ENCODE measurements at places on chromosomes 6 and 20.
A peak's percentile ranks its signal among the peaks of the same experiment; 100 is the strongest.

DNA sequence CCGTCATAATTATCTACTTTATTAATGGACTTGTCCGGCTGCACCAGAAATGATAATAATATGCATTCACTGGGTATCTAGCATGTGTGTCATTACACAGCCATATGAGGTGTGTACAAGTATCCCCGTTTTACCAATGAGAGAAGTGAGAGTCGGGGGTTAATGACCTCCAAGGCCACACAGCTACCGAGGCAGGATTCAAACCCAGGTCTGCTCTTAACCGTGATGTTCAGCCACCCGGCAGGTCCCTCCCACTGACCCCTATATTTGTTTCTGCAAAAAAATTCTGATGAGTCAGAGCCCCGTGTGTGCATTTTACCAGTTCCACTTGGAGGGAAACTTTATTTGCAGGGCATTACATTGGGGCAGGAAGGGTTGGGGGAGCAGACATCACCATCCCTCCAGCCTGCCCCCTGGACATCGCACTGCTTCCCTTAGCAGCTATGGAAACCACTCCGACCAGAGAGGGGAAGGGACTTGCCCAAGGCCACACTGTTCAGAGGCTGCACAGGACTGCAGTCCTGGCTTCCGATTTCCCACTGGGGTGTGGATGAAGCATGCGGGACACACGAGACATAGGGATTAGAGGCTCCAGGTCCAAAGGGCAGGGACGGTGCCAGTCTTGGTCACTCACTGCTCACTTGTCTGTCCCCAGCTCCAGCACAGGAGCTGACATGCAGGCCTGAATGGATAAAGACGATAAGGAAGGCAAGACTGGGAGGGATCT is 10.1 kb upstream of the SRC start:
- no peak for DNase-seq

DNA sequence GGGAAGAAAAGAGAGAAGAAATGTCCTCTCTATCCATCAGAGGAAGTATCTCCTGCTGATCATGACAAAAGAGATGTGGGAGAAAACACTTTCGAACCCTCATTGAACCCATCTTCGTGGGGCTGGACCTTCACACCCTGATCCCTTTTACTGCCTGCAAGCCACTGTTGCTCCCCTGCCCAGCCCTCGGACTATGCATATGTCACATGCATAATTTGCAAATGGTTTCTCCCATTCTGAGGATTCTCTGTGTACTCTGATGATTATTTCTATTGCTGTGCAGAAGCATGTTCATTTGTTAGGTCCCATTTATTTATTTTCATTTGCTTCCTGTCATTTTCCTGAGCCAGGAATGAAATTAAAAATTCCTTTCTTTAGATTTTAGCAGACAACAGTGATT is 64.7 kb downstream of the DNAAF9 start:
- DNase-seq = no peak

- no peak for DNase-seq
Measured at GRCh38 chr20:47944682-47945081, 159.4 kb upstream of the SULF2 start.

- no peak for DNase-seq
Measured at GRCh38 chr6:98094696-98095095, 739.7 kb upstream of the POU3F2 start.

GRCh38 chr6:10111975-10112374 is 302.9 kb downstream of the TFAP2A start:
- no peak for DNase-seq

- peak; percentile 32 for DNase-seq
Measured at GRCh38 chr20:20741087-20742045, 28.9 kb upstream of the RALGAPA2 start.

DNA sequence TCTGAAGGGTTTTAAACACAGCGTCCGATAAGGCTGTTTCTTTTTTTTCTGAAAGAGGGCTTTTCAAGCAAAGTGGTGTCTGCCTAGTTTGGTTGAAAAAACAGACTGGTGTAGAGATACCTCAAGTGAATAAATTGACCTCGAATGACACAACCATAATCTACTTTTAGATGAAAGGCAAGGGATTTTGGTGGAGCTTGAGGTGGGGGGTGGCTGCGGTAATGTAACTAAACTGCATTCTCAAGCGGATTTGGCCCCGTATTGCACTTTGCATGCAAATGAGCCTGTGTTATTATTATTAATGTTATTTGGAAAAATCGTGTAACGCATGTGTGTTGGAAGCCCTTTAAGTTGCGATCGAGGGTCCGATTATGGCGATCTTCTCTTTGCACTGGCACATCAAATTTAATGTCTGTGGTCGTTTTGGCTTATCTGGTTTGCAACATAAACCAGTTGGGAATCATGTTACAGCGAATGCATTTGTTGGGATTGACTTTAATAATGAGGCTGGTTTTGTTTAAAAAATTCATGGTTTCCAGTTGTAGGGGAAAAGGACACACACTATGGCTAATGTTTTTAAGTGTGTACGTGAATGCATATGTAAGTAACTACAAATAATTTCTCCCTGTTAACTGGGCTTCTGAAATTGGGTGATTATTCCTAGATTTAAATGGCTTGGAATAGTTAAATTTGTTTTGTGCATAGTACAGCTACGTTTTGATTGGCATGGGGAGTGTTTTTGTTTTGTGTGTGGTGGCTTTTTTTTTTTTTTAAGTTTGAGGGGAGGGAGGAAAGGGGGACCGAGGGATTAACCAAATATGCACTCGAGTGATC is 1.0 kb downstream of the JARID2 start:
- peak; percentile 84 for DNase-seq

GRCh38 chr20:56362833-56363413 is 4.1 kb downstream of the FAM210B start:
- DNase-seq = peak; percentile 56

DNA sequence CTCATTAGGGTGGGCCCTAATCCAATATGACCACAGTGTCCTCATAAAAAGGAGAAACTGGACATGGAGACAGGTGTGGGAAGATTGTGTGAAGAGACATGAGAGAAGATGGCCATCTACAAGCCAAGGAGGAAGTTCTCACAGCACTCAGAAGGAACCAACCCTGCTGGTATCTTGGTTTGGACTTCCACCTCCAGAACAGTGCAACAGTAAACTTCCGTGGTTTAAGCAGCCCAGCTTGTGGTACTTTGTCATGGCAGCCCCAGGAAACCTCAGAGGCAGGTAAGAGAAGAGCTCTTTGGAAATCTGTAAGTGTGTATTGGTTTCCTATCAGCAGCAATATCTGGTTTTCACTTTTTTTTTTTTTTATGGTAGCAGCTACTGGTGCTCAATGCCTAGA is 16.5 kb upstream of the CNKSR3 start:
- no peak for DNase-seq

DNA sequence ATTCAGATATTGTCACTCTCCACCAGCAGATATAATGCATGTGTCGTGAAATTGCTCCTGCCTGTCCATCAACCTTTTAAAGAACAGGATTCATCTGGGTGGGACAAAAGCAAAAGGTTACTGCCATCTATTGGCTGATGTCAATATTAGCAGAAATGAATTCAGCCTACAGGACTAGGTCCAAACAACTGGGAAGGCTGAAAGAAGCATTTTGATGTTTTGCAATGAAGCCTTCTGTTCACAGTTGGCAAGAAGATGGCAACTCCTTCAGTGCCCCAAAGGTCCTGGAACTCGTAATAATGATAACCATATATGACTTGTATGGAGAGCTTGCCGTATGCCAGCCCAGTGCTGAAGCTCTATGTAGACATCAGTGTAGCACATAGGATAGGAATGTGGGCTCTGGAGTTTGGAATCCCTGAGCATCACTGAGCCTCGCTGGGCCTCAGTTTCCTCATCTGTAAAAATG is 7.5 kb downstream of the BCAS1 start:
- peak; percentile 81 for DNase-seq

DNA sequence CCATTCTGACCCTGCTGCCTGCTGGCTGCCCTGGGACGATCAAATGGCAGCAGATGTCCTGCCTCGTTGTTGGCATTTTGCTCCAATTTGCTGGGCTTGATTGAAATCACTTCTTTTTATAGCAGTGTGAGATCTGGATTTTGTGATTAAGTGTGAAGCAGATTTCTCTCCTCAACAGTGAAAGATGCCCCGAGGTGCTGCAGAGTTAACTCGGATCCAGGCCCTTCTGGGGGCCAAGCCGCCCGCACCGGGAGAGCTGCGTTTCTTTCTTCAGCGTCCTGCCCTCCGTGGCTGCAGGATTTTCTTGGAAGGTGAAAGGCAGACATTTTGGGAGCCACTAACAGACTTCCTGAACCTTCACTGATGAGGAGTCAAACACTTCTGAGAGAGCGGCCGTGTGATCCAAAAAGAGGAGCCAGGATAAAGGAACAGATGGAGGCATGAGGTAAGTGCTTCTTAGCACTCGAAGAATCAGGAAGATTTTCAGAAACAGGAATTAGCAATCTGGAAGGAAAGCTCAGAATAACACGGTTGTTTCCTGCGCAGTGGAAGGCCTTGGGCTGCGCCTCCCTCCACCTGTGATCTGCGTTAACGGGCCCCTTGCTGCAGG is 139.5 kb upstream of the AFDN start:
- peak; percentile 25 for DNase-seq

GRCh38 chr6:5997420-5997987 is 9.2 kb downstream of the NRN1 start:
- peak; percentile 55 for DNase-seq

GRCh38 chr20:21189761-21190523 is 64.1 kb downstream of the KIZ start:
- DNase-seq = peak; percentile 63

DNA sequence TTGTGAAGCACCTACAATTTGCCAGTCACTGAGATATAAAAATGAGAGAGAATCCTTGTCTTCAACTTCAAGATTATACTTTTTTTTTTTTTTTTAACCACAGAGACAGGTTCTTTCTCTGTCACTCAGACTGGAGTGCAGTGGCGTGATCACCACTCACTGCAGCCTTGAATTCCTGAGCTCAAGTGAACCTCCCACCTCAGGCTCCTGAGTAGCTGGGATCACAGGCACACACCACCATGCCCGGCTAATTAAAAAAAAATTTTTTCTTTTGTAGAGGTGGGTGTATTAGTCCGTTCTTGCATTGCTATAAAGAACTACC is 51.6 kb upstream of the PMEPA1 start:
- no peak for DNase-seq

DNA sequence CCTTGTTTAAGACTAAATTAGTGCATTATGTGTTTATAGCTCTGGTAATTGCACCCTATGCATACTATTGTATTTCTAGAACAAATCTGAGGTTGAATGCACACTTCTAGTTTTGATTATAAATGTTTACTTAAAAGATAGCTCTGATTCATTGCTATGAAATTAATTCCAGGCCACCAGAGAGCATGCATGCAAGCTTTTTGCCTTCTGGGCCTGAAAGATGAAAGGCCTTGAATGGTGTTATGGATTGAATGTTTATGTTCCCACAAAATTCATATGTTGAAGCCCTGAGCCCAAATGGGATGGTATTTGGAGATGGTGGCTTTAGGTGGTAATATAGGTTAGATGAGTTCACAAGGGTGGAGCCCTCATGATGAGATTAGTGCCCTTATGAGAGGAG is 695.0 kb upstream of the MAP3K7 start:
- DNase-seq = peak; percentile 31

DNA sequence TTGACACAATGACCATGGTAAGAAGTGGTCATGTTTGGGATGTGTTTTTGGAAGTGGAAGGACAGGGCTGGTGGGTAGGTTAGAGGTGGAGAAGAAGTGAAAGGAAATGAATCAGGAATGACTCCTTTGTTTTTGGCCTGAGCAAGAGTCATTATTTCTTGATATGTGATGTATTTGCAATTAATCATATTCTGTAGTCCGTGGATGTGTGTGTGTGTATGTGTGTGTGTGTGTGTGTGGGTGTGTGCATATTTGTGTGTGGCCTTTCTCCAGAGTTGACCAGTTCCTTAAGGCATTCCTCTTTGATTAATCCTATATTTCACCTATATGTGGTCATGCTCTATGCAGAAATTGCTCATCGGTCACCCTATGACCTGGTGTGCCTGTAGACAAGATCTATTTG is 130.7 kb downstream of the UTRN start:
- no peak for DNase-seq

DNA sequence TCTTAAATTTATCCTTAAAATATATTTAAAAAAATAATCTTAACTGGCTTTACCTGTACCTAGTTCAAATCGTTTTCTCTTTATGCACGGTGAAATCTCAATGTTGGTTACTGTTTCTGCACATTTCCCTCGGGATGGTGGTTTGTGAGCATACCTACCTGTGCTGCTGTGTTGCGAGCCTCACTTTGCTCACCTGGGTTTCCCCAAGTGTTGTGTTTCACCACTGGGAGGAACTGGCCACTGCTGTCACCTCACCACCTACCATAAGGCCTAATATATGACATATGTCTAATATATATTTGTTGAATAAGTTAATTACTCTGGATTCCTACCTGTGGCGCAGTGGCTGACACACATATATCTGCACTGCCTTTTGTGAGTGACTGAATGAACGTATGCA is 493.5 kb upstream of the FLRT3 start:
- DNase-seq = no peak

DNA sequence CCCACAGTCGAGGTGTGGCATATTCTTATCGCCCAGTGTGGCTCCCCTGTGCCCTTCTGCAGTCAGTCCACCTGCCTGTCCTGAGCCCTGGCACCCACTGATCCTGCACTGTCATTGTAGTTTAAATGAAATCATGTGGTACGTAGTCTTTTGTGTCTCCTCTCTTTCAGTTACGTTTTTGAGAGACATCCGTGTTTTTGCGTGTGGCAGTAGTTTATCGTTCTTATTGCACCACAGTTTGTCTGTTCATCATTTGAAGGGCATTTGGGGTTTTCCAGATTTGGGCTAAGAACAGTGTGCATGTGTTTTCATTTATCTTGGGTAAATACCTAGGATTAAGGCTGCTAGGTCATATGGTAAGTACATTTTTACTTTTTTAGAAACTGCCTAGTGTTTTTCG is 49.3 kb downstream of the SPATA2 start:
- no peak for DNase-seq

GRCh38 chr6:36818756-36819155 is 20.5 kb downstream of the CPNE5 start:
- DNase-seq = no peak

DNA sequence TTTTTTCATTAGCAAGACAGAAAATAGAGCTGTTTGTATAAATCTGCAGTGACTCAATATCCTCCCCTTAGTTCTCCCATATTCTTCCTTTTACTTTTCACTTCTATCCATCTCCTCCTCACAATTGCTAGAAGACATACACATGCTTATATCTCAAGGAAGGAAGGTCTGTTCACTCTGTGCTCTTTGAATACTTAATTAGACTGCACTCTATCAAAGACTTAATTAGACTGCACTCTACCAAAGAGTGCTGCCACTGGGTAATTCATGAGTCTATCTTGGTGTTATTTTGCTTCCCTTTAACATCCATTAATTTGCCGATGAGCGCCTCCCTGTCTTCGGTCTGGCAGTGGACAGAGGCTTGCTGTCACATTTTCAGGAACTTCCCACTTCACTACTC is 241.9 kb downstream of the ADGB start:
- no peak for DNase-seq

DNA sequence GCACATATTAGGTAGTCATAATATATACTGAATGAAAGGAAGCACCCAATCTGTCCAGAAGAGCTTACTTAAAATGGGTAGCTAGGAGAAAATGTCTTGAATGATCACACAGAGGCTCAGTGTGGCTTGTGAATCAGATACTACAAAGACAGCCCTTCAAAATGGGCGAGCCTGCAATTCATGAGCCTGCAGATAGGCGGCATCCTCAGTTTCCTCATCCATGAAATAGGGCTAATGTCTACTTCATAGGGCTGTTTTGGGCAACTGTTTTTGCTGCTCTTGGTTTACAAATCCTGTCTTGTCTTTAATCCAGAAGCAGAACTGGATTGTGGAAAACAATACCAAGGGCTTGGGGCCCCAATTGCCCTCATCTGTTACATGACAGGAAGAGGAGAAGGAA is 129.3 kb upstream of the KCNK16 start:
- peak; percentile 13 for DNase-seq

- no peak for DNase-seq
Measured at GRCh38 chr6:14008809-14009208, 84.1 kb downstream of the RNF182 start.

Measured in NCI-H82 (cell line).